ENCODE measurements at places on chromosomes 16 and 17.

DNA sequence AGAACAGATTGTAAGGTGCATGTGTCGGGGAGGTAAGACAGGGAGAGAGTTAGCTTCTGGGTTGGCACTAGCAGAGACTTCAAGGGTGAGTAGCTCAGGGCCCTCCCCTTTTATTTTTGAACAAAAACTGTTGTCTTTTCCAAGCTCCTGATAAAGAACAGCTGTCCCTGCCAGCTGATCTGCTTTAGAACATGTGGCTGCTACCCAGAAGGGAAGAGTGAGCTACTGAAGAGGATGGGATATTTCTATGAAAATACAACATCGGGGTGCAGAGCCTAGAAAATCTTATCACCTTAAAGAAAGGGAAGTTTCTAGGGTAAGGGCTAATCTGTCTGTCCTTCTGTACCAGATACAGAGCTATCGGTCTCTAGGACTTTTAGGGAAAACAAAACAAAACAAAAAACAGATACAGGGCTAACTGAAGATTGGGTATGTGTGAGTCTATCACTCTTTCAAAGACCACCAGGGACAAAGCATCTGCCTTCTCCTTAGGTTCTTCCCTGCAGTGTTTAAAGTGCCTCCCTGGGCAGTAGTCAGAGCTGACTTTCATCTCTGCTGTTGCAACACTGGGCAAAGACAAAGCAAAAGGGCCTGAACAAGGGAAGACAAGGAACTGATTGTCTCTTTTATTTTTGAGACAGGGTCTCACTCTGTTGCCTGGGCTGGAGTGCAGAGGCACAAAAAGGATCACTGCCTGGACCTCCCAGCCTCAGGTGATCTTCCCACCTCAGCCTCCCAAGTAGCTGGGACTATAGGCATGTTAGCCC is 5.0 kb upstream of the DHRS13 start:
- DNase-seq = no peak

GRCh38 chr17:4098521-4099209 is 44.2 kb downstream of the ZZEF1 start:
- no peak for DNase-seq

DNA sequence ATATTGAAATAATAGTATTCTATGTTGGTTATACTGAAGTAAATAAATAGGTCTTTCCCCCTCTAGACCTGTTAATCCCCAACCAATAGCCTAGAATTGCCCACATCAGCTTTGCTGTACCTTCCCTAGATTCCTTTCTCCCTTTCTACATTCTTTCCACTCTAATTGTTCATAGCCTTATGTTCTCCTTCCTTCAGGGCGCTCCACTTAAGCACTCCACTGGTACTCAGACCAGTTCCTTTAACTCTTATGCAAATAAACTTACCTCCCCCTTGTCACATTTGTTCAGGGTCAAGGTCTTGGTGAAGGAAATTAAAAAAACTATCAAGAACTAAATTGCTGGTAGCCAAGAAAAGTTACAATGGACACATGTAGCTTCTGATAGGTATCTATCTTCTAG is 294.8 kb downstream of the UTP18 start:
- no peak for DNase-seq

GRCh38 chr17:48543854-48544348 is 1.0 kb downstream of the HOXB2 start:
- peak; percentile 55 for DNase-seq

Data from stimulated activated naive CD8-positive, alpha-beta T cell treated with anti-CD3 and anti-CD28 coated beads, Interleukin-15, Interleukin-2, amounts not matched to agents 100 U/mL and 50 U/mL, for 24 hours (primary cell).